ENCODE measurements at places on chromosomes 1 and 21. TPM values are rescaled to one million over a fixed set of nuclear protein-coding genes. Genes with fewer than 3 reads are reported as not detected.
A peak's percentile ranks its signal among the peaks of the same experiment; 100 is the strongest.

DNA sequence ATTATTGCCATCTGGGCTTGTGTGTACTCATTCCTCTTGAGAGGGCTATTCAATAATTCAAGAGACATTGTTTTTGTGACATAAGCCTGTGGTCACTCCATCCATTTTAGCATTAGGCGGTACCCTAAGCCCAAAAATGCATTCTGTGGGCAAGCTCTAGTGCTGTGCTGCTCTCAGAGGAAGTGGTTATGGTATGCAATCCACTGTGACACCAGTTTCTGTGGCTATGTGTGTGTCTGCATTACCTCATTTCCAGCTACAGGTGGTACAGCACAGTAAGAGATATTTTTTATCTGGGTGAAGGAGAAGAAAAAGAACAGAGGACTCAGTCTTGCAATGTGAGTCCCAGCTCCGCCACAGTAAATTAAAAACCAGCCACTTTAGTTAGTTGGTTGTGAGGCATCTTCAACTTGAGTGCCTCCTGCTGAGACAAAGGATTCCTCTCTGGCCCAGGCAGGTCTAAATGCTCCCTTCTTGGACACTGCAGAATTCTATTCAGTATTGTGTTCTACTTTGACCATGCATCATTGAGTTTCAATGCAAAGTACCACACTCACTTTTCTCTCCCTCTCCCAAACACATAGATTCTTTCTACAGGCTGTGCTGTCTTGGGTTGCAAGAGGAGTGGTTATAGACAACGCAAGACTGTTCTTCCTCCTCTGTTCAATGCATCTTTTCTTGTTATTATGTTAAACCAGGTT lies 777.8 kb upstream of the BRINP3 start:
- no peak for DNase-seq
- H3K4me1 ChIP-seq = no peaks in the 10 kb centered on the region
- no peaks in the 10 kb centered on the region for H3K27me3 ChIP-seq
- no peak overlapping the region for H3K27ac ChIP-seq

- no peak overlapping the region for H3K4me3 ChIP-seq
- no peaks in the 10 kb centered on the region for H3K27me3 ChIP-seq
- DNase-seq = peak; percentile 41
- H3K27ac ChIP-seq = no peak overlapping the region
- H3K4me1 ChIP-seq = no peaks in the 10 kb centered on the region
These were observed 18.9 kb downstream of the LHX4 start for GRCh38 chr1:180248731-180249681.

The F13B gene
- total RNA-seq = not detected

The PRUNE1 gene
- total RNA-seq = 21.4 TPM

DNA sequence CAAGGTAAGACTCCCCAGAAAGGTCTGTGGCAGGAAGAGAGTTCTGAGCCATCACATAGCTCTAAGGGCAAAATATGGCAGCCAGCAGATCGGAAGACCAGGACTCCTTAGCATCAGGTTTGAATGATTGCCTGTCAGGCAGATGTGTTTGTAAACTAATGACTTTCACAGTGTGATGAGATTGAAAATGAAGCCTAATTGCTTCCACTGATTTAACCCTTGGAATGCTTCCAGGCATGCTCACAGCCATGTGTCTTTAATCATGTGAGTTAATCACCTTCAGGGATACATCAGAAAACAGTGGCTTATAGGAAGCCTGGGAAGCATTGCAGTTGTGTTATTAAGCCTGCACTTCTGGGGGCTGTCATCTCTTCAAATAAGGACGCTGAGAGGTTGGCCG lies 82.8 kb downstream of the LRRC53 start:
- DNase-seq = peak; percentile 2
- H3K27me3 ChIP-seq = no peaks in the 10 kb centered on the region
- H3K4me3 ChIP-seq = no peak overlapping the region
- H3K4me1 ChIP-seq = no peaks in the 10 kb centered on the region

The FABP3 gene
- 0.66 TPM for total RNA-seq

The RIPPLY3 gene
- total RNA-seq = 6.2 TPM

DNA sequence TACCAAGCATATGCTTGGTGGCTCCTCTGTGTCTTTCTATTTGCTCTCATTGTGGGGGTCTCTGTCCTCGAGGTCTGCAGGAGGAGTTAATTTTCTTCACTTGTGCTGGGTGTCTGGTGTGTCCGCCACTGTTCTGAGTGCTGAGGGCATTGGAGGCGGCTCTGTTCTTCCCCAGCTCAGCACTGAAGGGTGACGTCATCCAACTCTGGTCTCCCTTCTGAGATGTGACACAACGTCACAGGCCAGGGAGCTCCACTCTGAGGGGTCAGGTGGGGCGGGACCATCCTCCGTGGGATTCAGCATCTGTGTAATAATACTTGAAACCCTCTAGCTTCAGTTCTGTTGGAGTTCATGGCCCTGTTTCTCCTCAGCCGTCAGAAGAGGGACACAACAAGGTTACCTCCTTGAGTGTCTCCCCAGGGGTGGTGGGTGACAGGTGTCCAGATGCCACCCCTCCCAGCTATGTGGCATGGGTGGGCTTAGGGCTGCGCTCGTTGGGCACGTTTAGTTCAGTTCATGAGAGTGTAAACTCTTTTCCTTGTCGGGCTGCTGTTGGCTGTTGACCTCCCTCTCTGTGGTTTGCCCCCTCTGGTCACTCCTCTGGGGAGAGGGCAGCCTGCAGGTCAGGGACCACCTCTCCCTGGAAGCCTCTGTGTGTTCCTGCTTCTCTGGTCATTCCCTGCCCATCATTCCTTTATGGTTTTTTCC lies 3.1 kb downstream of the IBA57 start:
- no peak overlapping the region for H3K4me3 ChIP-seq
- H3K27me3 ChIP-seq = no peaks in the 10 kb centered on the region
- H3K4me1 ChIP-seq = peaks cover 11% of the 10 kb centered on the region
- no peak overlapping the region for H3K27ac ChIP-seq

The KPRP gene
- not detected for total RNA-seq

The BNIPL gene
- total RNA-seq = 1.5 TPM

DNA sequence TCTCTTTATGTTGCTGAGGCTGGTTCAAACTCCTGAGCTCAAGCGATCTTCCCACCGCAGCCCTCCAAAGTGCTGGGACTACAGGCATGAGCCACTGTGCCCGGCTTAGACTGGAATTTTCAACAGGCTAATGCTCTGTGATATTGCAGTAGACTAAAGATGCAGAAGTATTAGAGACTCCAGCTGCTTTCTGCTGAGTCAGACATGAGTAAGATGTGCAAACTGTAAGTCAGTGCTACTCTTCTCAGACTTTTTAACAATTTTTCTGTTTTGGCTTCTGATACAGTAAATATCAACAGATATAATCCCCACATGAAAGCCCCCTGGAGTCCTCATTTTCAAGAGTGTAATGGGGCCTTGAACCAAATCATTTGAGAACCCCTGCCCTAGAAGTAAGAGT lies 29.3 kb upstream of the NLRP3 start:
- H3K27me3 ChIP-seq = no peaks in the 10 kb centered on the region
- no peak overlapping the region for H3K27ac ChIP-seq
- no peak for DNase-seq
- no peaks in the 10 kb centered on the region for H3K4me1 ChIP-seq
- H3K4me3 ChIP-seq = no peak overlapping the region
- no peaks in the 10 kb centered on the region for H3K36me3 ChIP-seq

DNA sequence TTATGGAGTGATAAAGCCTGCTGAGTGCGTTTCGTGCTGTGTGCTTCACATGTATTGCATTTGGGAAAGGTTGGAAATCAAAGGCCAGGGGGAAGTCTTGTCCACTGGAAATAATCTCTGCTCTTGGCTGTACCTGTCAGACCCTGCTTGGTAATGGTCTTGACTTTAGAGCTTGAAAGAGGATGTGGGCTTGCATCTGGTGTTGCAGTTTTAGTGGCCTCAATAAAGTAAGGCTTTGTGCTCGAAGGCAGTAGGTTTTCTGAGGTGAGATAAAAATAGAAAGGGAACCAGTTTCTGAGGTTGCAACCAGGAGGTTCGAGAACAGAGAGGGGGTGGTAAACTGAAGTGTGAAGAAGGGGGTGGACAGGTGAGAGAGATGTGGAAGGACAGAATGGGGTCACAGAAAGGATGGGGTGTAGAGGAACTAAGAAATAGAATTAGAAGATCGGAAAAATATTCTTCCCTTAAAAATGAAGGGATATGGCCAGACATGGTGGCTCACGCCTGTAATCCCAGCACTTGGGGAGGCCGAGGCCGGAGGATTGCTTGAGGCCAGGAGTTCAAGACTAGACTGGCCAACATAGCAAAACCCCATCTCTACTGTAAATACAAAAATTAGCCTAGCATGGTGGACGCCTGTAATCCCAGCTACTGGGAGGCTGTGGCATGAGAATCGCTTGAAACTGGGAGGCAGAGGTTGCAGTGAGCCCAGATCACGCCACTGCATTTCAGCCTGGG lies 1.5 kb downstream of the S100PBP start:
- H3K4me3 ChIP-seq = peak overlapping the region; percentile 89
- H3K27ac ChIP-seq = peak overlapping the region; percentile 94
- peaks cover 21% of the 10 kb centered on the region for H3K4me1 ChIP-seq
- peaks cover 10% of the 10 kb centered on the region for H3K36me3 ChIP-seq
- no peak for DNase-seq

DNA sequence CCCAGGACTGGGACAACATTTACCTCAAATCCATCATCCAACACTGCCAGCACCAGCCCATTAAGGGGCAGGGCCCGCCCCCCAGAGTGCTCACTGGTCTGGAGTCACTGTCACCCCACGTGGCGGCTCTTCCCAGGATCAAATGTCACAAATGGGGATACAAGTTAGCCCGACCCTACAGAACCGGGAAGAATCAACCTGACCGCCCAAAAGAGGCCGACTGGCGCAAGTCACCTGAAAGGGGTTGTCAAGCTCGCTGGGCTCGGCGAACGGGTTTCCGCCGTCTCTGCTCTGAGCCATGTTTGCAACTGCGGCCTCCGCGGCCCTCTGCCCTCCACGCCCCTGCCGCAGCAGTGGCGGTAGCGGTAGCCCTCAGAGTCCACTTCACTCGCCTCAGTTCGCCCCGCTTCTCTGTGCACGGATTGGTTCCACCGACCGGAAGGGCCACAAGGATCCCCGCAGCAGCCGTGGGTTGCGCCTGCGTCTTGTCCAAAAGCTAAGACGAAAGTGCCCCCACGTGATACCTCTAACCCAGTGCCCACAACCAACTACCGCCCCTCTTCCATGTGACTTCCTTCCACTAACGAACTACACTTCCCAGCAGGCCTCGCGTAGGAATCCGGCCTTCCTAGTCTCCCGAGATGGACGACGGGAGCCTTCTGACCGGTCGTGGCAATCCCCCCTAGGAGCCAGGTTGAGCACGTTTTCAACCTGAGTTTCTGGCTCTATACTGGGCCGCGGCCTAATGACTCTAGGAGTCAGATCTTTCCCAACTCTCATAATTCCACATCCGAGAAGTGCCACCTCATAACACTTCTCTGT lies at the start of gene SCAMP3:
Gene SCAMP3, minus strand, starts transcription at position 509 of the 822 bp plus-strand sequence. Its CDS starts 209 bp downstream, at position 300.
- H3K27ac ChIP-seq = peak within 1 kb of the TSS; percentile 81
- peaks cover 61% of the 10 kb centered on the region for H3K36me3 ChIP-seq
- peaks cover 2% of the 10 kb centered on the region for H3K4me1 ChIP-seq
- no peaks in the 10 kb centered on the region for H3K27me3 ChIP-seq
- H3K4me3 ChIP-seq = peak within 1 kb of the TSS; percentile 69

The C8B gene
- not detected for total RNA-seq

DNA sequence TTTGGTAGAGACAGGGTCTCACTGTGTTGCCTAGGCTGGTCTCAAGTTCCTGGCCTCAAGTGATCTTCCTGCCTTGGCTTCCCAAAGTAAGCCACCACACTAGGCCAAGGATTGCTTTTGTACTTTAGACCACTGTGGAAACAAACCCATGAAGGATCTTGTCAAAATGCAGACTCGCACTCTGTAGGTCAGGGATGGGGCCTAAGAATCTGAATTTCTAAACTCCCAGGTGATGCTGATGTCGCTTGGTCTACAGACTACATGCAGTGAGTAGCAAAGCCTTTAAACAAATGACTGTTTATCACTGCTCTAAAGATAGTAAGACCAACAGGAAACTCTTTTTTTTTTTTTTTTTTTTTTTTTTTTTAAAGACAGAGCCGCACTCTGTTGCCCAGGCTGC lies 54.1 kb upstream of the MUTYH start:
- DNase-seq = no peak
- no peaks in the 10 kb centered on the region for H3K27me3 ChIP-seq
- no peaks in the 10 kb centered on the region for H3K36me3 ChIP-seq
- no peak overlapping the region for H3K27ac ChIP-seq
- no peak overlapping the region for H3K4me3 ChIP-seq
- H3K4me1 ChIP-seq = no peaks in the 10 kb centered on the region

DNA sequence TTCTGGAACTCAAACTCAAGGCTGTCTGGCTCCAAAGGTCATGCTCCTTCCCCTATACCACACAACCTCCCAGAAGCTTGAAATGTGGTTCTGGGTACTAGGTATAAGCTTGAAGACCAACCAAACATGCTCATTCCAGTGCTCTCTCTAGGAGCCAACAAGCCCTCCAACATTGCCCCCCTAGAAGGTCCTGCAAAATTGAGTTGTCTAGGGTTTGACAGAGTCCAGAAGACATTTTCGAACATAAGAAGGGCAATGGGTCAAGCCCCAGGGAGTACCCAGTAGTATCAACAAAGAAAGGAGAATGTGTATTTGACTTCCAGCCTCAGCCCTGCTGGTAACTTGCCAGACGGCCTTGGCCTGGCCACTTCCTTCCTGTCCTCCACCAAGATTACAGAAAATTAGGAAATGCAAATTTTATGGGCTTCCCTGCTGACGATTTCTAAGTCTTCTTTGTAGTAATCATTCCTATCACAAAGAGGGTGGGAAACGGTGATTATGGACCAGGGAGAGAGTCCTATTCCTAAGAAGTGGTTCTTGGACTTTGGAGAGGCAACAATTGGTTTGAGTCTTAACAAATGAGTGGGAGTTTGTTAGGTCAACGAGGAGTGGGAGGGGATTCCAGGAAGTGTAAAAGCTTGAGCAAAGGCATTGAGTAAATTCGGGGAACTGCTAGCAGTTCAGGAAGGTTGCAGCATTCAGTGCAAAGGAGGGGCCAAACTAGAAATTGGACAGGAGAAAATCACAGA lies 18.7 kb upstream of the SLAMF1 start:
- H3K36me3 ChIP-seq = no peaks in the 10 kb centered on the region
- DNase-seq = peak; percentile 78
- H3K4me1 ChIP-seq = peaks cover 25% of the 10 kb centered on the region
- H3K27ac ChIP-seq = peak overlapping the region; percentile 34

The CXADR gene
- 17.7 TPM for total RNA-seq

DNA sequence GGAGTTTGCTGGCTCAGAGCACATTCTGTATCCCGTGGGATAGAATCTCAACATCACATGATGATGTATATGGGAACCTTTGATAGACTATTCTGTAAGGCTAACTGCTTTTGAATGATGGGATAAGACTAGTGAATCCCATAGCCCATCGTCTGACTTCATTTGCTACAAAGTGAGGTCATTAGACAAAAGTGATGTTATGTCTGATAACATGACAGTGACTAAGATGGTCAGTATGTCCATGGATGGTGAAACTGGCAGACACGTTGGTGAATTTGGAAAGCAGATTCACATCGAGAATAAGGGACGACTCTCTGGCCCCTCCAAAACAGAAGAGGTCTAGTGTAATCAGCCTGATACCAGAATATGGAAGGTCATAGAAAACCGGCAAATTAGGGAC lies 108.4 kb downstream of the HHAT start:
- H3K36me3 ChIP-seq = no peaks in the 10 kb centered on the region
- no peak overlapping the region for H3K4me3 ChIP-seq
- DNase-seq = no peak
- H3K27ac ChIP-seq = no peak overlapping the region

Measured in A673 (cell line).